ENCODE measurements at places on chromosomes 3 and 15.

GRCh38 chr3:146834917-146835316 is 229.8 kb upstream of the PLSCR5 start:
- peak; percentile 61 for DNase-seq

DNA sequence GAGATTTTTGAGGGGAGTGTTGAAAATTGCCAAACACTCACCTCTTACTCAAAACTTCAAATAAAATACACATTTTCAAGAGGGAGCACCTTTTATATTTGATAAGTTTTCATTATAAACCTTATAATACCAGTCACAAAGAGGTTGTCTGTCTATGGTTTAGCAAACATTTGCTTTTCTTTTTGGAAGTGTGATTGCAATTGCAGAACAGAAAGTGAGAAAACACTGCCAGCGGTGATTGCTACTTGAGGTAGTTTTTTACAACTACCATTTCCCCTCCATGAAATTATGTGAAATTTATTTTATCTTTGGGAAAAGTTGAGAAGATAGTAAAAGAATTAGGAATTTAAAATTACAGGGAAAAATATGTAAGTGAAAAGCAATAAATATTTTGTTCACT is 20.1 kb downstream of the DIPK2A start:
- DNase-seq = no peak

GRCh38 chr15:31364301-31365031 is 37.8 kb downstream of the KLF13 start:
- DNase-seq = no peak

DNA sequence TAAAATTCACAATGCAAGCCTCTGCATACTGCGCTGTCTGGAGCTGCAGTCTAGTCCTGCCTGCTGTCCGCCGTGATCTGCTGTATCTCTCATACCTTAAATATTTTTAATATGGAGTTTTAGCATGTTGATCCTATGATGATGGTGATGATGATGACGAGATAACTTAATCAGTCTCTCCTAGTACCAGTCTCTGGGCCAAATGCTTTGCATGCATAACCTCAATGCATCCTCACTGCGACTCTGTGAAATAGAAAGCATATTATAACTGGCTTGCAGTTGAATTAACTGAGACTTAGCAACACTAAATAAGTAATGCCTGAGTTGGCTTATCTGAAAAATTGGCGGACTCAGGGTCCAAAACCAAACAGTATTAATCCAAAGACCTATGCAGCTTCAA is 38.4 kb upstream of the BCHE start:
- DNase-seq = no peak

DNA sequence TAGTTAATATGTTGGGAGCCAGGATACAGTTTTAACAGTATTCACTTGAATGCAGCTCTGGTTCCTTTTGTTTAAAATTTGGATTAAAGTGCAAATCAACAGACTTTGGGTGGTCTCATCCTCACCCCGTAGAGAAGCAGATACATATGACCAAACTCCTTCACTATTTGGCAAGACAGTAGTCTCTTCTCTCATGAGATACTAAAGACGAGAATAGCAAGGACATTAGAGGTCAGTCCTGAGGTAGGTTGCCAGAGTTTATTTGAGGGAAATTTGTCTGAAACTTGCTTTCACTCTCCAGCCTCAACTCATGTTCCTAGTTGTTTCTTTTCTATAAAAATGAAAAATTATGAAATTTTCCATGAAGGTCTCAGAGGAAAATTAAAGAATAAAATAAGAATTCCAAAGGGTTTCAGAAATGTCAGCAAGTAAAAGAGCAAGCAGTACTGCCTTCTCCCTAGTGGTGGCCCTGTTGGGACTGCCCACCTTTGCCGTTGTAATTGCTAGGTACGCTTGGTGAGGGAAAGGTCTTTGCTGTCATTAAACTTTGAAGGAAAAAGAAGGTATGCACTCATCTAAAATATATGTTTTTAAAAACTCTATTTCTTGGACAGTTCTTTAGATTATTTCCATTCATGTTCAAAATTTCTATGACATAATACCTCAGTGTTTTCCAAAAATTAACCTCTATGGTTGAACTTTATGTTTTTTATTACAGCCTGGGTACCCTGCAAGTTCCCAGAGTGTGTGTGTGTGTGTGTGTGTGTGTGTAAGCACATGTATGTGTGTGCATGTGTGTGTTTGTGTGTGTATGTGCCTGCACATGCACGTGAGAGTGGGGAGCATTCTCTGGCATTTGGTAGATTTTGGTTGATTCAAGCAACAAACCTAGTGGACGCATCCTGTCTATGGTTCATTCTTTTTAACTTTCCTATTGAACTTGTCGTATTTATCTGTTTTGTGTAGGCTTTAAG is 111.4 kb downstream of the CMSS1 start:
- DNase-seq = no peak

GRCh38 chr3:39333607-39334006 is 4.1 kb downstream of the CCR8 start:
- DNase-seq = no peak

- no peak for DNase-seq
Measured at GRCh38 chr3:178480795-178481194, 55.4 kb upstream of the KCNMB2 start.

- DNase-seq = peak; percentile 45
Measured at GRCh38 chr3:16147220-16147994, 27.1 kb upstream of the GALNT15 start.

DNA sequence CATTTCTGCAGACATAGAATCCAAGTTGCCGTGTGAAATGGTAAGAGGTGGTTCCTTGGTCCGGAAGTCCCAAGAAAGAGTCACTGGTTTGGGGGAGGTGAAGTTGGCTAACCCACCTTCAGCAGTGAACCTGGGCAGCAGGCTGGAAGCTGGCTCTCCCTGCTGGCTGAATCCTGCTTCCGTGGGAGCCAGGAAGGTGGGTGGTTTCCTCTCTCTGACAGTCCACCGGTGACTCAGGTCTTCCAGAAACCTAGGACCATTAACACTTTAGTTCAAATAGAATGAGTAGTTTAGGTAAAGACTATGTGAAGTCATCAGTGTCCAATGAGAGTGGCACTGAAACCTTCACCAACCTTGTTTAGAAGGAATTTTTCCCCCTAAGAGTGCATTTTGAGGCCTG is 87.4 kb upstream of the CACNA2D3 start:
- no peak for DNase-seq

DNA sequence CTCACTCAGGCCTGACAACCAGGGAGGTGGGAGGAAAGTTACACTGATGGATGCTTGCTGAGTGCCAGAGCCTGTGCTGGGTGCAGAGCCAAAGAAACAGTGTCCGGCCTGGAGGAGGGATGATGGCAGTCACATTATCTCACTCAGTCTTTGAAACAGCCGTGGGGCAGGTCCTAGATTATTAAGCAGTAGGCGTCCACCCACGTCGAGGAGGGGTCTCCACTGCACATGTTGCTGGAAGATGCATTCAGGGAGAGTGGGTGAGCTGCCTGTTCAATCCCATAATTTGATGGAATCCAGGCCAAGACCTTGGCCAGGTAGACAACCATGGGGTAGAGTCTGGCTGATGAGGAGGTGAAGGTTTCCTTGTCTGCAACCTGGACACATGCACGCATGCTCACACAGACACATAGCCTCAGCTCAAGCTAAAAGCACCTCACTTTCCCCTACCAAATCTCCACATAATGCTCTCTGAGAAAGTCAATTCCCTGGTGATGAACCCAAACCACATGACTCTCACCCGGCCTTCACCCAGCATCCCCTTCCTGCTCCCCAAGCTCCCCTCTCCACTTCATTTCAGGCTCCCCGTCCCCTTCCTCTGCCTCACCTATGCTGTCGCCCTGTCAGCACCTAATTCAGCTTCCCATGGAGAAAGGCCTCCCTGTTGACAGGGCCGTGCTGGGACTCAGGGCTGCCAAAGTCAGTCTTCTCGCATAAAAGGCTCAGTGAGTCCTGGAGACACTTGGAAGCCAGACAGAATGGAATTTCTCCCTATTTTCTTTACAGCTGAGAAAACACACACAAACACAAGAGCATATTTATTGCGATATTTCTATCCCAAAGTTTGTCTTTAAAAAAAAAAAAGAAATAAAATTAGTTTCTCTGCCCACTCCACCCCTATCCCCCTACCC is 29.8 kb downstream of the ACAN start:
- DNase-seq = no peak

GRCh38 chr3:138066383-138066782 is 49.0 kb downstream of the DZIP1L start:
- no peak for DNase-seq
